ENCODE measurements at places on chromosomes 11 and 22.

DNA sequence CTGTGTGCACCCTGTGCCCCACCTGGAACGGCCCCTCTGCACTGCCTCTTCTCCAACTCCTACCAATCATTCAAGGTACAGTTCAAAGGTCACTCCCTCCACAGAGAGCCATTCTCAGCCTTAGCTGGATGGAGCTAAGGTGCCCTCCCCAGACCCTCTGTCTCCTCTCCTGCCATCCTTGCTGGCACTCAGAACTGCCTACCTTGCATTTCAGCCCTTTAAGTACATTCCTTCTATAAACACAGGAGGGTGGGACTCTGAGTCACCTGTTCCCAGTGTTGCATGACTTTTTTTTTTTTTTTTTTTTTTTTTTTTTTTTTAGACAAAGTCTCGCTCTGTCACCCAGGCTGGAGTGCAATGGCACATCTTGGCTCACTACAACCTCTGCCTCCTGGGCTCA lies 8.6 kb downstream of the TTLL1 start:
- no peak for DNase-seq

DNA sequence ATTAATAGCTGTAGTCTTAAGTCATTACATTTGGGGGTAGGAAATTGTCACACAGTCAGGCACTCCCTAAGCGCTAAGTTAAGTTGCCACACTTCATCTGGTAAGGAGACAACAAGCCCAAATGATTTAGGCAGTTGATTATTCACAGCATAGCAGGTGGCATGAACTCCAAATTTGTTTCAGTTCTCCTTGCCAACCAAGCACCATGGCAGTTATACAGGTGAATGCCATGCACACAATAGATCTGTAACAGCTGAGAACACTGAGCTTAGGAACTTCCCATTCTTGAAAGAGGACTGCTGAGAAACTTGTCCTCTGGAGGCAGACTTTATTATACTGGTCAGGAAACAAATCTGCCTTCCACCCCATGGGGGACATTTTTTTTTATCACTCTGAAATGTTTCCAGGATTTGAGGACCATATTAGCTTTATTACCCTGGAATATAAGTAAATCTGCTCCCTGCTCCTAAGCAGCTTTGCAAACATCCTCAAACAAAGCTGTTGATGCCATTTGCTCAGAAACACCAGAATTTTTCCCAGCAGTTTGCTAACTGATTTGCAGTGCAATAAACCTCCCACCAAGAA lies 5.1 kb upstream of the INTS4 start:
- DNase-seq, result no peak

- no peak for DNase-seq
Observed at GRCh38 chr11:133070021-133070713, 462.1 kb downstream of the OPCML start.

DNA sequence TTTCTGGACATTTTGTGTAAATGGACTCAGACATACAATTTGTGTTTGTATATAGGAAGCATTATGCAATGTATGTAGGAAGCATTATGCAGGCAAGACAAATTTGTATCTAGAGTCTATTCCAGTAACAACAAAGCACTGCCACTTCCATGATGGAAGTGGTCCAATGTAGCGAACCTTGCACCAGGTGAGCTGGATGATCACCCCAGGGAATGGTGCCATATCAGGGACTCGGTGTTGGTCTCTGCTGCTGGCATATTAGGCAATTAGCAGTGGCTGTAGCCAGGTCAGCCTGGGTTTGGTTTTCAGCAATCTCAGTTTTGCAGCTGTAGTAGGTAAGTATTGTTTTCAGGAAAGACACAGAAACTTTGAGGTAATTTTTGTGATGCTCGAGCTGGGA lies 12.8 kb downstream of the ZFP91 start:
- DNase-seq, result no peak

DNA sequence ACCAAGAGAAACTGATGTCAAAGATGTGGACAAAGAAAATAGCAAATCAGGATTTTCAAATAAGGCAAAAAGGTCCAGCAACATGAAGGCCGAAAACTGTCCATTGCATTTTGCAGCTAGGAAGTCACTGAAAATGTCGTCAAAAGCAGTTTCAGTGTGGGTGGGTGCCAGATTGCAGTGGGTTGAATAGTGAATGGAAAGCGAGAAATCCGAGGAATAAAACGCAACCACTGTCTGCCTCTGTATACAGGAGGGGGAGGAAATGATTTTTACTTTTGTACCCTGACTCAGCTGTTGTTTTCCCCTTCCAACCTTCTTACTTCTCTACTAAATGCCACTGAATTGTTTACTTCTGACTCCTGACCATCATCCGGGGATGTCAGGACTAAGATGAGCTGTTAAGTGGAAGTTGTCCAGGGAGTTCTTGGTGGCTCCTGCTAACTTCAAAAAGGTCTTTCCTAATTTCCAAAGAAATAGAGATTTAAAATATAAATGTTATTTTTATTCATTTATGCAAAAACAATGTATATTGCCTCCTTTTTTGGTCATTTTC lies 64.9 kb upstream of the BIRC3 start:
- DNase-seq, result no peak

- no peak for DNase-seq
Observed at GRCh38 chr11:9974375-9974774, 310.5 kb downstream of the SWAP70 start.

- no peak for DNase-seq
Observed at GRCh38 chr11:129143335-129143734, 48.8 kb downstream of the ARHGAP32 start.

GRCh38 chr11:97751952-97752351 lies 1268.8 kb upstream of the CNTN5 start:
- DNase-seq, result no peak
